Activated effector memory CD4-positive, alpha-beta T cell treated with anti-CD3 and anti-CD28 coated beads, Interleukin-2, amount 50 U/mL, for 16 hours (primary cell): ENCODE measurements at places on chromosomes 5 and 9.
A peak's percentile ranks its signal among the peaks of the same experiment; 100 is the strongest.

DNA sequence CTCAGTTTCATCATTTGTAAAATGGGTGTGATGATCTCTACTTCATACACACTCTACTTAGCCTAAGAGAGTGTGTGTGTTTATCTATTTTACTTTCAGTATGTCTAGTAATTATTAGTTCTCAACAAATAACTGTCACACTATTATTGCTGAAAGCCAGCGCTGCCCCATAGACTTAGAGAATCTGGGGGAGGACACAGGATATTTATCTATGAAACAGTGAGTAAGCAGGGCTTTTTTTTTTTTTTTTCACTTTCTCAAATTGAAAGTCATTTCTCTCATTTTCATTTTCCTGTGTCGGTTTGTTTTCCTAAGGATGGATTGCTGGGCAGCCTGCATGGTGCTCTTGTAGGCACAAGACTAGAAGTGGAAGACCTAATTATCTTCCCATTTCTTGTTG, 248.4 kb upstream of the RPS23 start:
- no peak for DNase-seq

DNA sequence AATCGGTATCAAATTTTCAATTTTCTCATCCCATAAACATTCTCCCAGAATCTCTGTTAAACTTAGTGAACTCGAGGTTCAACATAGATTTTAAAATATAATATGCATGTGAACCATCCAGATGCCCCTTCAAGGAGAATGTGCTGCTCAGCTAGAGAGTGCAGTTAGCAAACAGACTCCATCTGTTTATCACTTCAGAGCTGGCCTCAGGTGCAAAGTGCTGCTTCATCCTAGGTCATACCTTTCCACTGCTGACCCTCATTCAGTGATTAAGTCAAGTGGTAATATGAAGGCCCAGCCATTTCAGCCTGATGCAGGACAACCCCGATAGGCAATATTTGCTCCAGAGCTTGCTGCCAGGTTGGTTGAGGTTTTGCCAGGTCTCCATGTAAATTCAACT, 339.0 kb upstream of the POU5F2 start:
- no peak for DNase-seq

DNA sequence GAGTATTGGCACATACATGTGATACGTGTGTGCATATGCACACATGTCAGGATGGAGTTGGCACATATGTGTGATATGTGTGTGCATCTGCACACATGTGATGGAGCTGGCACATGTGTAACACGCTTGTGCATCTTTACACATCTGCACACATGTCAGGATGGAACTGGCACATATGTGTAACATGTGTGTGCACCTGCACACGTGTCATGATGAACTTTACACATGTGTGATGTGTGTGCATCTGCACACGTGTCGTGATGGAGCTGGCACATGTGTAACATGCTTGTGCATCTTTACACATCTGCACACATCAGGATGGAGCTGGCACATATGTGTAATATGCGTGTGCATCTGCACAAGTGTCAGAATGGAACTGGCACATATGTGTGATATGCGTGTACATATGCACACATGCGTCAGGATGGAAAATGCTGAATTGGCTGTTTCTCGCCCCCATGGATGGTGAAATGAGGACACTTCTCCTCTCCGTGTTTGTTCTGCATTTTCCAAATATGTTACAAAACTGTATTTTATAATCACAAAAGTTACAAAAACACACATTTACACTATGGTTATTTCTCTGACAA, 16.3 kb upstream of the SLC6A19 start:
- DNase-seq: no peak

GRCh38 chr9:107991581-107991980, 502.0 kb upstream of the KLF4 start:
- no peak for DNase-seq

GRCh38 chr5:107670087-107670931, 428 bp downstream of the EFNA5 start:
- DNase-seq: peak; percentile 56

- no peak for DNase-seq
These were observed 15.7 kb downstream of the KIAA1958 start for GRCh38 chr9:112502175-112502946.

GRCh38 chr5:107149243-107150005, 521.3 kb downstream of the EFNA5 start:
- no peak for DNase-seq

GRCh38 chr5:129771058-129771838, 23.4 kb downstream of the MINAR2 start:
- DNase-seq: peak; percentile 66

DNA sequence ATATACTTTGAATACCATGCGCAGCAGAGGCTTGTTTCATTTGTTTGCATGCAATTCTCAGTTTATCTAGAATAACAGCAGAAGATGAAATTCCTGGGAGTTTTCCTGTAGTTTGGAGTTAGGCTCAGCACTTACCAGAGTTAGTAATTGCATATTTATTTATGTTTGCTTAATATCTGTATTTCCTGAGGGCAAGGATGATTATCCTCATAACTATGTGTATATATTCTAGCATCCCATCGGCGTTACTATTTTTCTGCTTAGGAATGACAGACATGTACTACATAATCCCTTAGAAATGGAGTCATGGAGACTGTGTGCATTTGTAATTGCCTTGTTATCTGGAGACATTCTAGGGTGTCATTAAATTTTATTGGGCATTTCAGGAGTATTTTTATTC, 1184.8 kb downstream of the DTWD2 start:
- no peak for DNase-seq

DNA sequence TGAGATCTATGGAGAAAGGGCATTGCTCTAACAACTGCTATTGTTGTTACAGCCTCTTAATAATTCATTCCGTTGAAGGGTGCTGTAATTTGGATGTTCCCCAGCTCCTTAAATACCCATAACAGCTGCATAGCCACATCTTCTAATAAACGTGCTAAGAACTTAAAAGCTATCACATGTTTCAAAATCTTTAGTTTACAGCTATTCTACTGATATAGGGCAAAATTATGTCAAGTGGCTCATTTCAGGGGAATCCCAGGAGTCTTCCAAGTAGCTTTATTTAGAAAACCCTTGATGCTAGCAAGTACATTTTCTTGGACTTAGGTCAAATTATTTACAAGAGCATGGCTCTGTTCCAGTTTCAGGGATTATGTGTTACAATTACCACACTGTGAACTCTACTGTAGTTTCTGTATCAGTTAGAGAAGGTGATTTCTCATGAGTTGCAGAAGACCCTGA, 990.4 kb upstream of the ACO1 start:
- no peak for DNase-seq

GRCh38 chr5:67350185-67350584, 153.6 kb upstream of the CD180 start:
- DNase-seq: no peak

DNA sequence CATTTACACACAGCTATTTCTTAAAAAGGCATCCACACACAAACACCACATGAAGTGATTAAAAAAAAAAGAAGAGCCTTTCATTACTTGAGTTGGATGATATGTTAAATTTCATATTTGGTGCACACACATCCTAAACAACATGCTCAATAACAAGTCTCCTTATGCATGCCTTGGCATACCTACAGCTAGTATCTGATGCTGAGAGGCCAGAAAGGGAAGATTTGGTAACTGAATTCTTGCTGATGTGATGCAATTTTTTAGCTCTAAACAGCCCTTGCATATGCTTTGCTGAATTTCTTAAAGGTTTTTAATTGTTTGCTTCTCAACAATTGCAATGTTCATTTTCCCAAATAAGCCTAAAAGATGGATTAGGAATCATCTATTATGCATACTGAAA, 338.8 kb downstream of the ARL15 start:
- DNase-seq: no peak

- no peak for DNase-seq
These were observed 38.6 kb downstream of the RANBP6 start for GRCh38 chr9:5976674-5977397.

- no peak for DNase-seq
These were observed 16.7 kb downstream of the EXD3 start for GRCh38 chr9:137406085-137406760.

- no peak for DNase-seq
These were observed 65.3 kb downstream of the RASEF start for GRCh38 chr9:82997476-82998140.

DNA sequence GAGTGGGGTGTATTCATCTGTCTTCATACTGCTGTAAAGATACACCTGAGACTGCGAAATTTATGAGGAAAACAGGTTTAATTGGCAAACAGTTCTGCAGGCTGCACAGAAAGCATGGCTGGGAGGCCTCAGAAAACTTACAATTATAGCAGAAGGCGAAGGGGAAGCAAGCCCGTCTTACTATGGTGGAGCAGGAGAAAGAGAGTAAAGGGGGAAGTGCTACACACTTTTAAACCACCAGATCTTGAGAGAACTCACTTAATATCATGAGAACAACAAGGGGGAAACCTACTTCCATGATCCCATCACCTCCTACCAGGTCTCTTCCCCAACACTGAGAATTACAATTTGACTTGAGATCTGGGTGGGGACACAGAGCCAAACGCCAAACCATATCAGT, 12.5 kb upstream of the NREP start:
- no peak for DNase-seq

GRCh38 chr5:139574641-139575312, 13.6 kb downstream of the UBE2D2 start:
- no peak for DNase-seq

DNA sequence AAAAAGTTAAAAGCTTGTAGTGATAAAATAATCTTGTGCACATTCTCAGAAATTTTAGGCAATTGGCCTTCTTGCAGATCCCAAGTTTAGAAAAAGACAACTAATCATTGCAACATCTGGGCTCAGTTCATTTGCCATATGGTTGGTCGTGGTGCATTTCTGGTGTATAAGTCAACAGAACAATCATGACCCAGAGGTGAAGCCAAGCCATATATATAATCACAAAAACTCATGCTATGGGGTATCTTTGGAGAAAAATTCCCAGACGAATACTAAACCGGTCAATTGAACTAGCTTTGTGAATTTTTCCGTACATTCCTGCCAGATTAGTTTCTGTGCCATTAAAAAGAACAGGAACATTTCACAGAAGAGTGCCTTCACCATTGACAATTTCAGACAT, 50.3 kb downstream of the FYB1 start:
- DNase-seq: no peak

DNA sequence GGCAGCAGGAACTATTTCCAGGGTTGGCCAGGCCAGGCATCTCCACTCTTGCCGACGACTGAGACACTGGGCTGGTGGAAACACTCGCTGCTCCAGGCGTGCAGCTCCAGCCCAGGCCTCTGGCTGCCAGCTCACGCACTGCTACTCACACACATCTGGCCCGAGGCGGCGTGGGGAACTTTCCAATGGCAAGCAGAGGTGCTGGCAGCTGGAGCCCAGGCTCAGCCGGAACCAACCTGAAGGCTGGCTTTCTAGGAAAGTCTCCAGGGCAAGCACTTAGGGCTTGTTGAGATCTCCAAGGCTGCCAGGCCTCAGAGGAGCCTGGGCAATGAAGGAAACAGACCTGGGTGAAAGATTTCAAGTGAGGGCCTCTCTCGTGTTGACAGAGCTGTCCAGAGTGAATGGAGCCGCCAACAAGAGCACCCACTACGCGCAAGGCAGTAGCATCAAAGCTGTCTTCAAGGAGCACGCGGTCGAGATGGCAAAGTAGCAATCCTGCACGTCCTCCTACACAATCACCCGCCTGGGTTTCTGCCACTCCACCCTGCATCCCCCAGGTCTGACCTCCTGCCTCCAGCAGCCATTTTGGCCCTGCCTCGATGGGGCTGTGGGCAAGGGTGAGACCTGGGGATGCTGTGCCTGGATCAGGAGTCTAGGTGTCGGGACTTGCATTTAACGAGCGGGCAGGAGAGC, 14.4 kb downstream of the SH3PXD2B start:
- no peak for DNase-seq

DNA sequence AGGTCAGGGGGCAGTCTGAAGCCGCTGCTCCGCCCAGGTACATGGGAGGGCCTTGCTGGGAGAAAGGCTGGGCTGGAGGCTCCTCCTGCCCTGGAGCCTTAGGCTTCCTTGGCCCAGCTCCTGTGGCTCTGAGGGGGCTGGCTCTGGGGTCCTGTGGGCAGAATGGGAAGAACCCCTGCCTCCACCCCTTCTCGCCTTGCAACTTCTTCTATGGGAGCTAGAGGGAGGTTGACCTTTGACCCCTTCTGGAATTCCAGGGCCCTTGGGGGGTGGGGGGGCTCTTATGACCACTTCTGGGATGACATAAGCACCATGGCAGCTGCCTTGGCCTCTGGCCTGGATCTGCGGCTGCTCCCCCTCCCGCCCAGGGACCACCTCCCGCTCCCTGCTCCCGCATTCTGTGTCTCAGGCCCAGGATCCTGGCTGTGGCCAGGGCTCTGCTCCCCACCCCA, 32.2 kb downstream of the IER5L start:
- DNase-seq: no peak

- no peak for DNase-seq
These were observed 298.8 kb downstream of the NR2F1-AS1 start for GRCh38 chr5:93281980-93282772.

GRCh38 chr5:161396171-161396570, 150.4 kb downstream of the GABRB2 start:
- no peak for DNase-seq

DNA sequence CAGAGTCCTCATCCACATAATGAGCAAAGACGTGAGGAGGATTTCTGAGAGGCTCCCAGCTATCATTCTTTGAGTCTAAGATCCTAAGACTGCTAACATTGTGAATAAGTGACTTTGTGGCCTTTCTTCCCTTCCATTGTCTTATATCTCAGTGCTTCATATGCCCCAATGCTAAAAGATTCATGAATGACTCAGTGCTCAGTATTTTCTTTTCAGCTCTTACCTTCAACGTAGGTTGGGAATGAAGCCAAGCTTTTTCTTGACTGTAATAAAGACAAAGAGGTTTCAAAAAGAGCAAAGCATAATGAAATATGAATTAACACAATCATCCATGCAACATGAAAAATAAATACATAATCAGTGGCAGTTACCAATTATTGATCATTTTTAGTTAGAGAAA, 146.4 kb downstream of the ENTREP1 start:
- no peak for DNase-seq

DNA sequence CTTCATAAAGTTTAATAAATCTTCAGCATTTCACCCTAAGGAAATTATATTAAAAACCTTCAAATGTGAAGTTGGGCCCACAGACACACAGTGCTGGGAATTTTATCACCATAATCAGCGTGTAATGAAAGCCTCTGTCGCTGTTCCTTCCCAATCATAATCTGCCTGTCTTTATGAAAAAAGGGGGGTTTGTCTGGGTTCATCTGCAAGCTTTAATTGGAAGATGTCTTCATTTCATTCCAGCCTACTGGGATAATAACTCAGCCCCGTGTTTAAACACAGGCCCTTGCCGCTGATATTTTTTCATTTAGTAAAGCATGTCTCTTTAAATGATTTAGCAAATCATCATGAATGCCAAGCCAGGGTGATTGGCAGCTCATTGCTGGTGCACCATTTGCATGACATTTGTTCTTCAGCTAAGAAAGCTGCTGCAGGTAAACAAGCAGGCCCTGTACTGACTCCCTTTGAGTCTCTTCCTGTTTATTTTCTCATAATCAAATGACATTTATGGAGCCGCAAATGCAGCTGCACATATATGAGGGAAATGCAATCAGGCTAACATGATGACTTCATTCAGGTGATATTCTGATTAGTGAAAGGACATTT, 362.9 kb upstream of the TLE4 start:
- DNase-seq: no peak
